ENCODE measurements at places on chromosomes 1 and 21. TPM values are rescaled to one million over a fixed set of nuclear protein-coding genes. Genes with fewer than 3 reads are reported as not detected.

- DNase-seq = no peak
Observed at GRCh38 chr1:174218983-174219382, 59.7 kb downstream of the RABGAP1L start.

- peak; percentile 87 for DNase-seq
Observed at GRCh38 chr1:204417074-204417997, 5.7 kb upstream of the PPP1R15B start.

GRCh38 chr21:45513003-45513717, 29.1 kb downstream of the SLC19A1 start:
- peak; percentile 62 for DNase-seq

DNA sequence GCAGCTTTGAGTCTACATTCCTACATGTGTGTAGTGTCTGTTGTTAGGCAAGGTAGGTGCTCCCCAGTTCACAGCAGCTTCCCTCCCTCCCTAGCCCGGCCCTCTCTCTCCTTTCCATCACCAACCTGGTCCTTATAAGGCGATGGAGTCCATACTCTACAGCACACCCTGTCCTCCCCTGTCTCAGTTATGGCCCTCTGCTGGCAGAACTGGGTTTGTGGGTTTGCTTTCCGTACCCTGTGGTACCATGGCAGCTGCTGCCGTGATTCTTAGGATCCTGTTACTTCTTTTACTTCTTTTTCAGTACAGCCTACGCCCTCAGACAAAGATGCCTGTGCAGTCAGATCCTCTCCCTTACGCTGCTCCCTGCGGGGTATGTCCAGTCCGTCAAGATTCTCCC, 31.7 kb downstream of the AK5 start:
- no peak for DNase-seq

DNA sequence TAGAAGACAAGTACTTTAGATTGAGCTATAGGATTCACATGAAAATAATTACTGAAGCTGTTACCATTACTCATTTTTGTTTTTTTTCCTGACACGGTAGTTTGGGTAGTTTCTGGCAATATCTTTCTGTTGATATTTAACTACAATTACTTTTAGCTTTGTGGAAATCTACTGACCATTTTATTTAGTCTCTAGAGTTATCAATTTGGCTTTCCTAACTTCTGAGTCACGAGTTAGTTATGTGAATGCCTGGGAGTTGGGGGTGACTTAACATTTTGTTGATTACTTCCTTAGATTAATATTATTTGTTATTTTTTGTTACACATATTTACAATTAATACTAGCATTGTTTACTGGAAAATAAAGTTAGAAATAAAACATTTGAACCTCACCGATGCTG, 160.6 kb downstream of the HMCN1 start:
- DNase-seq = no peak

DNA sequence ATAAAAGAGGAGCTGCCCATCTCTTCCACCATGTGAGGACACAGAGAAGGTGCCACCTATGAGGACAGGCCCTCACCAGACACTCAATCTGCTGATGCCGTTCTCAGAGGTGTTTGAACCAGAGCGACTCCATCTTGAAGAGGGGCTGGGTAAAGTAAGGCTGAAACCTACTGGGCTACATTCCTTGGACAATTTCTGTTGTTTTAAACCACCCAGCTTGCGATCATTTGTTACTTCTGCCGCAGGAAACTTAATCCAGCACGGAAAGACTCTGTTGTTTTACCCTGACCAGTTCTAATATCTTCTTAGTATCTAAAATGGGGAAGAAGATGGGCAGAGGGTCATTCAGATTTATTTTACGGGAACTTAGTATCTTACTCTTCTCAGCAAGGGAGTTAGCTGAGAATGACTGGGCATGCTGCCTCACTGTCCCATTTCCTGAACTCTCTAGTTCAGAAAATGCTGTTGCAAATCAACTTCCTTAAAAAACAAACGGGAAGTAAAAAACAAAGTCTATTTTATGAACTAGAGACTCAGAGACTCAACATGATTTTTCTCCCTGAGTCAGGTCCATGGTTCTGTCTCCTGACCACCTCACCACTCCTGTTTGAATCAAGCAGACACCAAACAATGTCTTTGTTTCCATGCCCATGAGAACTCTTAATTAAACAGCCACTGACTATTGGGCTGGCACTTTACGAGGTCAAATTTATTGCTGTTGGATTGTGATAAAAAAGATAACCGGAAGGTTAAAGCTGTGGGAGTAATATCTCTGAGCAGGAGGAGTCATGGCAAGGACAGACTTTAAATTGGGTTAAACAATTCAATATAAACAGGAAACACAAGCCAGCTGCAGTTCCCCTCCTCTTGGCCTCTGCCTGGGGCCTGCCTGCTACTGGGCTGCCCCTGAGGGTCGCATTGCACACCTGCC, 23.8 kb upstream of the IFNAR1 start:
- DNase-seq = no peak

The MYBPH gene
- total RNA-seq = not detected

Measured in posterior vena cava (tissue), 2 donors.